Ovary (tissue), 10 donors: ENCODE measurements at places on chromosomes 2 and 18. TPM values are rescaled to one million over a fixed set of nuclear protein-coding genes. Genes with fewer than 3 reads are reported as not detected.

PTH2R gene
- 0.05 TPM for polyA plus RNA-seq

CCT4 gene
- polyA plus RNA-seq: 113 TPM

- DNase-seq: no peak
These were observed 4.3 kb upstream of the TFCP2L1 start for GRCh38 chr2:121289271-121289670.

GRCh38 chr2:54479424-54479823, 23.3 kb downstream of the SPTBN1 start:
- DNase-seq: no peak

GRCh38 chr2:157267476-157267875, 10.0 kb downstream of the GALNT5 start:
- DNase-seq: no peak
